ENCODE measurements at places on chromosomes 5 and 9.

DNA sequence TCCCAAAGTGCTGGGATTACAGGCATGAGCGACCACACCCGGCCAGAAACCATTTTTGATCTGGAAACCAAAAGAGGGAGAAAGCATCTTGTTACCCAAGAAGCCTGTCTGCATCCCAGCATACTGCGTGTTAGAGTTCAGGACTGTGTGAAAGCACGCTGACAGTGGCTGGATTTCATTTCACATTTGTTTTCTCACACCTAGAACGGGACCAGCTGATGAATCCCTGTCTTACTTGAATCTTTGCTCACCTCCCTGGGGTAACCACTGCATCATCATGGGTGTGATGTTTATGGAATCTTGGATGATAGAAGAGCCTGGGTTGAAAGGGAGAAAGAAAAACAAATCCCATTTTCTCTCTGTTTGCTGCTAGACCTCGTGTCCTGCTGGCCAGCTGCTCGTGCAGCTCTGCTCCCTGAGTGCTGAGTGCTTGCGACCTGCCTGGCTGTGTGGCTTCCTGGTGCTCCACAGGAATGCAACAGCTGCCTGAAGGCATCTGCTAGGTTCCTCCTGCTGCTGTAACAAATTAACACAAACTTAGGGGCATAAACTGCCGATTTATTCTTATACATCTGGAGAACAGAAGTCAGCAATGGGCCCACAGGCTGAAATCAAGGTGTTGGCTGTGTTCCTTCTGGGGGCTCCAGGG is 378.3 kb upstream of the DAP start:
- no peak for DNase-seq

DNA sequence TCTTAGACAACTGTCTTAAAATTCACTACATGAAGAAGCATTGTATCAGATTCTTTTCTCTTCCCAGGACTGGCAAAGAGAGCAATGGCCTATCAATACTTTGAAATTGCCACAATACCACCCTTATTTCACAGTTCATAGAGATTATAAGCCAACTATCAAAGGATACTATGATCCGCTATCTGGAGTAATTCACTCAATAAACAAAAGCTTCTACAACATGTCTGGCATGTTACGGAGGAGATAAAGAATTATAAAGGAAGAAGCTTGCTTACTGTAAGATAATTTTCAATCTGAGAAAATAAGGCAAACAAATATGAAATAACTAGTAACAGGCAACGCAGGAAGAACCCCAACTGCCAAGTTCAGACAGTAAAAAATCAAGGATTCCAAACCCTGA is 114.8 kb downstream of the GNAQ start:
- DNase-seq = no peak

- no peak for DNase-seq
These were observed 103.6 kb downstream of the GNA14 start for GRCh38 chr9:77544546-77544945.

DNA sequence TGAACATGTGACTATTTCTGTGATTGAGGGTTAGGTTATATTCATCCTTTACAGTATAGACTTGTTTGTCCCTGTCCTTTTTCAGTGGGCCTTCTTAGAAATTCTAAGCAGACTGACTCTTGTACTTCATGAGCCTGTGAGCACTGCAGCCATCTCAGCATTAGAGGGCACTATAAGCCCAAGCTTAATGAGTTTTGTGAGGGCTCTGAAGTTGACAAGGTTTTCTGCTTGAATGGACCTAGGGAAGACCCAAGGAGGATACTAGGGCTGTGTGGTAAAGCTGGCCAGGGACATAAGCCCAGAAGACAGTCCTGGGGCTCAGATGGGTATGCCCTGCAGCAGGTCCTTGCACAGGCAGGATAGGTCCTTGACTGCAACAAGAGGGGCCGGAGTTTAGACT is 126.5 kb downstream of the MRPS30 start:
- no peak for DNase-seq

DNA sequence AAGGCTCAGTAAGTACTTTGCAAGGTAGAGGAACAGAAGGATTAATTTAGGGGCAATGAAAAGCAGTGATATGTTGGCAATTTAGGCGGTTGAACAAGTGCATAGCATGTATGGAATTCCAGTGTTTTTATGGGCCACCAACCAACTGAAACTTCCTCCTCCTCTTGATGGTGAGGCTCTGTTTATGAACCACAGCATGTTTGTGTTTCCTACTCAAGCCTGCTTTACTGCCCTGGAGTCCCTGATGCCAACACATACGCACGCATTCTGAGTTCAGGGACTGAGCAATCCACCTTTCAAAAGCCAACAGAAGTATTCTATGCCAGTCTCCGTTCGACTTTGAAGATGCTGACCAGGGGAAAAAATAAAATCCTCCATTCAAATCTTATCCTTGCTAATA is 417.5 kb downstream of the EFNA5 start:
- no peak for DNase-seq
